ENCODE measurements at places on chromosomes 7 and 10. TPM values are rescaled to one million over a fixed set of nuclear protein-coding genes. Genes with fewer than 3 reads are reported as not detected.

Gene ENKUR
- total RNA-seq = not detected

Gene CALHM3
- total RNA-seq = 0.30 TPM

- no peak overlapping the region for H3K27ac ChIP-seq
- no peak for DNase-seq
- no peaks in the 10 kb centered on the region for H3K27me3 ChIP-seq
- no peak overlapping the region for H3K4me3 ChIP-seq
These were observed 93.6 kb downstream of the GPR37 start for GRCh38 chr7:124672011-124672410.

GRCh38 chr7:46291601-46292150 lies 370.6 kb upstream of the IGFBP3 start:
- no peaks in the 10 kb centered on the region for H3K27me3 ChIP-seq
- no peaks in the 10 kb centered on the region for H3K4me1 ChIP-seq
- H3K36me3 ChIP-seq = no peaks in the 10 kb centered on the region
- no peak overlapping the region for H3K4me3 ChIP-seq
- no peak overlapping the region for H3K27ac ChIP-seq
- DNase-seq = no peak

Gene PDZD7
- total RNA-seq = 2.6 TPM

- no peaks in the 10 kb centered on the region for H3K4me1 ChIP-seq
- no peak for DNase-seq
- H3K27ac ChIP-seq = no peak overlapping the region
- no peaks in the 10 kb centered on the region for H3K27me3 ChIP-seq
- peaks cover 7% of the 10 kb centered on the region for H3K36me3 ChIP-seq
These were observed 7.7 kb downstream of the GUSB start for GRCh38 chr7:65974191-65974801.
